PC-9 (cell line): ENCODE measurements at places on chromosomes 3 and 15. TPM values are rescaled to one million over a fixed set of nuclear protein-coding genes. Genes with fewer than 3 reads are reported as not detected.

C3orf52 gene
- 7.5 and 9.9 TPM in 2 replicates for total RNA-seq

CDCP1 gene
- total RNA-seq, result 75.7 and 85.0 TPM in 2 replicates

- peaks cover 5% of the 10 kb centered on the region; the same call in 1 of the 2 replicates for H3K36me3 ChIP-seq
- no peaks in the 10 kb centered on the region for H3K27me3 ChIP-seq
- H3K27ac ChIP-seq, result peak overlapping the region; percentile 71
- H3K4me1 ChIP-seq, result peaks cover 70% of the 10 kb centered on the region
- H3K4me3 ChIP-seq, result no peak overlapping the region
Observed at GRCh38 chr3:46930166-46930944, 46.2 kb downstream of the CCDC12 start.

GRCh38 chr15:35616498-35617271 is 70.7 kb upstream of the DPH6 start:
- no peak overlapping the region for H3K4me3 ChIP-seq
- H3K27me3 ChIP-seq, result no peaks in the 10 kb centered on the region
- DNase-seq, result no peak
- H3K36me3 ChIP-seq, result no peaks in the 10 kb centered on the region
- H3K27ac ChIP-seq, result no peak overlapping the region

DNA sequence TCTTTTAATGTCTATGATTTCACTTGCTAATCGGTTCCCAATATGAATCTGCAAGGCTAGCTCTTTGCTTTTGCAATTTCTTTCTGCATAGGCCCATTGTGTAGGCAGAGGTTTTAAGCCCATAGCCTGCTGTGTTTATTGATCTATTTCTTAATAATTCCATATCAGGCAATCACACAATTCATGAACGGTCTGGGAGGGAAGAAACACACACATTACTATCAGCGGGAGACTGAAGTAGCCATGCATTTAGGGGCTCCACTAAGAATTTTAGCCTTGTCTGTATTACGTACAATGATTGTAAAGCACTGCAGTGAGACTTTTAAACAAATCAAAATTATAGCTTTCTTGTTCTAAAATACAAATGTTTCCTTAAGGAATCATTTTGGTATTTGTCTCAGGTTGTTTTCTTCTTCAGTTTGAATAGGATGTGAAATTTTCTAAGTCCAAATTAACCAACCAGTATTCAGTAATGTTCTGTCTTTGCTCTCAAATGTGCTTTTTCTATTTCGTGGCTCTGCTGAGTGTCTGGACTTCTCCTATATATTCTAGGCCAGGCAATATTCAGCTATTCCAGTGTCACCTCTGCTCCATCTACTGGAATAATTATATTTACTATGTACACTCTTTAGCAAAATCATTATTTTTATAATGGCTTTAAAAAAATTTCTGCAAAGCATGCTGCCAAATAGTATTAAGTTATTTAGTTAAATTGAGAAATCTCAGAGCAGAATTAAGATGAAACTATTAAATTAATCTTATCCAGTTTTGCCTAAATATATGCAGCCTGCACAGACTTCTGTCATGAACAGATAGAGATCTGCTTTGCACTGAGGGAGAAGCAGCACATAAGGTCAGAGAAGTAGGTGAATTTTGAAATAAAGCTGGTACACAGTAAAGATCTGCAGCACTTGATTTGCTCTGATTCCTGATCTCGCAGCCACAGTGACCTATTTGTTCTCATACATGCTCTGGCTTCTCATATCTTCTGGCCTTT is 103.0 kb upstream of the NAALADL2 start:
- H3K27ac ChIP-seq, result no peak overlapping the region
- no peaks in the 10 kb centered on the region for H3K36me3 ChIP-seq
- DNase-seq, result no peak
- H3K27me3 ChIP-seq, result no peaks in the 10 kb centered on the region
- no peaks in the 10 kb centered on the region for H3K4me1 ChIP-seq
- H3K4me3 ChIP-seq, result no peak overlapping the region

DNA sequence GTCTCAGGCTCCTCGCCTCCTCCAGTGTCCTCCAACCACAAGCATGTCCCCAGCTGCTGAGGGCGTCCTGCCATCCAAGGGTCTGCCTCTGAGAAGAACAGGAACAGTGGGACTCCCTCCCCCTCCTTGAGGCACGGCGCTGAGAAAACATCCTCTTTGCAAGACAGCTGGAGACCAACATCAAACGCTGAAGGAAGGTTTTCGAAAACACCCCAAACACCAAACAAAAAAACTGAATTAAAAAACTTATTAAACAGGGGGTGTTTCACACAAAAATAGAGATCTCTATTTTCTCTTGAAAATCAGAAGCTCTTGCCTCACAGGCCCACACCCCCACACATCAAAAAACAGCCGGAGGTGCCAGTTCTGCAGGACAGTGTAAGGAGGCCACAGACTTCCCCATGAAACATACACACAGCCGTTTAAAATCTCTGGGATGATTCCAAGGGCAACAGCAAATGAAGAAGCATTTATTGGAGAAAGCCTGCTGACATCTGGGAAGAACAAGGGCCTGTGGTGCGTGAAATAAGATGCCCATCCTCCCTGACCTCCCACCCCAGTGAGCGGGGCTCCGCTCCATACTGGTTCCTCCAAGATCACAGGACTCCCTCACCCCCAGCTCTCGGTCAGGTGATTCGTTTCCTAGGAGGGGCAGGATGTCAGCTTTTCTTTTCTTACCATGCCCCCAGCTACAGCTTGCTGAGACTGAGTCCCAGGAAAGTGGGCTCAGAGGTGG is 71.3 kb downstream of the NUP210 start:
- no peak overlapping the region for H3K27ac ChIP-seq
- DNase-seq, result no peak
- no peaks in the 10 kb centered on the region for H3K4me1 ChIP-seq
- H3K36me3 ChIP-seq, result peaks cover 5% of the 10 kb centered on the region; the same call in 1 of the 2 replicates
- no peaks in the 10 kb centered on the region for H3K27me3 ChIP-seq
- no peak overlapping the region for H3K4me3 ChIP-seq

GRCh38 chr3:41522612-41523011 is 323.3 kb downstream of the CTNNB1 start:
- no peak for DNase-seq
- no peaks in the 10 kb centered on the region for H3K27me3 ChIP-seq
- H3K4me3 ChIP-seq, result no peak overlapping the region
- no peak overlapping the region for H3K27ac ChIP-seq
- no peaks in the 10 kb centered on the region for H3K4me1 ChIP-seq
- no peaks in the 10 kb centered on the region for H3K36me3 ChIP-seq

GRCh38 chr3:190533511-190534281 is 19.8 kb downstream of the IL1RAP start:
- no peak overlapping the region for H3K4me3 ChIP-seq
- H3K27me3 ChIP-seq, result no peaks in the 10 kb centered on the region
- H3K36me3 ChIP-seq, result no peaks in the 10 kb centered on the region
- no peak overlapping the region for H3K27ac ChIP-seq

DNA sequence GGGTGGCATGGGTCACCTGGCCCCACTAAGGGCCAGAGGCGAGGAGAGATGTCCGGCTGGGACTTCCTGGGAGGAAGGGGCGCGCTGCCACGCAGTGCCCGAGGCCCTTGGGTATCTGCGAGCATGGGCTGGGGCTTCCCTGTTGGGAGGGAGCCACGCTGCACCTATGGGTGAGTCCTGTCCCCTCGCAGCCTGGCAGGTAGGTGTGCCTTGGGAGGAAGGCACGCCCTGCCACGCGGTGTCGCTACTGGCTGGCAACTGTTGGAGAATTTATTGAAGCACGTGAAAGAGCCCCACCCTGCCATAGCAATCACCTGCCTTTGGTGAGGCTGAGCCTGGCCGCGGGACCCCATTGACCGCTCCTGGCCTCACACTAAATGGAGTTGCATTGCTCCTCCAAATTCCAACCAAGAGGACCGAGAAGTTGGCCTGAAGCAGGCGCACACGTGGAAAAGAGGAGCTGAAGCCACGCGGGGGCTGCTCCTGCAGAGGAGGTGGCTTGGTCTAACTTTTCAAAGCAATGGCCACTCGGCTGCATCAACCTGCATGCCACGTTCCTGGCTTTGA is 134.2 kb downstream of the TJP1 start:
- no peak overlapping the region for H3K27ac ChIP-seq
- no peak overlapping the region for H3K4me3 ChIP-seq
- H3K36me3 ChIP-seq, result no peaks in the 10 kb centered on the region
- DNase-seq, result no peak

- no peaks in the 10 kb centered on the region for H3K36me3 ChIP-seq
- peaks cover 27% of the 10 kb centered on the region for H3K27me3 ChIP-seq
- H3K4me1 ChIP-seq, result no peaks in the 10 kb centered on the region
- DNase-seq, result peak; percentile 57
- no peak overlapping the region for H3K4me3 ChIP-seq
Observed at GRCh38 chr15:77832874-77833273, 200.2 kb upstream of the LINGO1 start.

DNA sequence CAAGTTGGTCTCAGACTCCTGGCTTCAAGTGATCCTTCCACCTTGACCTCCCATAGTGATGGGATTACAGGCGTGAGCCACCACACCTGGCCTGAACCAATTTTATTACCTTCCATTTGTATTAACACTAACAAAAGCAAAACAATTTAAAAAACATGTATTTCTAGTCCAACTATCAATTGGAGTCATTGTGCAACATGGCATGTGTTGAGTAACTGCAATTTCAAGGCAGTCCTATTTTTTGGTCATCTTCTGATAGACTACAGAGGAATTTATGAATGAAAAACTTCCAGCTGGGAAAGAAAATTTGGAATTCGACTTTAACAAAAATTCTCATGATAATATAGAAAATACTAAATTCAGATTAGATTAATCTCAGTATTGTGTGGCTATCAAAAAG is 16.8 kb downstream of the SPTSSB start:
- peaks cover 35% of the 10 kb centered on the region for H3K4me1 ChIP-seq
- H3K27ac ChIP-seq, result no peak overlapping the region
- H3K27me3 ChIP-seq, result no peaks in the 10 kb centered on the region
- DNase-seq, result no peak

B3GALNT1 gene
- total RNA-seq, result 8.8 and 17.3 TPM in 2 replicates

DNA sequence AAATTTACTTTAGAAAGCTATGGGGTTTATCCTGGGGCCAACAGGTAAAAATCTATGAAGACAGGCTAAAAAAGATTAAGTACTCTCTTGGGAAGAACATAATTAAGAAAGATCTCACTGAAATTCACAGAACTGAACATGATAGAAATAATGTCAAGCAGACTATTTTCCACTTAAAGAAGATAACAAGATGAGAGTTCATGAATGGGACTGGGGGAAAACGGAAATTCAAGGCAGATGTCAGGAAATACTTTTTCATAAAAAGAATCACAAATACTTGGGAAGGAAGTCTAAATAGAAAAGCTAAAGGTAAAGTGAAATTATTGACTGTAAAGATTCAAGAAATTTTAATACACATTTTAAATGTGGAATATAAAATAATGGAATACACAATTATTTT is 737.6 kb downstream of the EPHA3 start:
- H3K27me3 ChIP-seq, result no peaks in the 10 kb centered on the region
- no peaks in the 10 kb centered on the region for H3K36me3 ChIP-seq
- DNase-seq, result no peak
- H3K4me1 ChIP-seq, result no peaks in the 10 kb centered on the region

DNA sequence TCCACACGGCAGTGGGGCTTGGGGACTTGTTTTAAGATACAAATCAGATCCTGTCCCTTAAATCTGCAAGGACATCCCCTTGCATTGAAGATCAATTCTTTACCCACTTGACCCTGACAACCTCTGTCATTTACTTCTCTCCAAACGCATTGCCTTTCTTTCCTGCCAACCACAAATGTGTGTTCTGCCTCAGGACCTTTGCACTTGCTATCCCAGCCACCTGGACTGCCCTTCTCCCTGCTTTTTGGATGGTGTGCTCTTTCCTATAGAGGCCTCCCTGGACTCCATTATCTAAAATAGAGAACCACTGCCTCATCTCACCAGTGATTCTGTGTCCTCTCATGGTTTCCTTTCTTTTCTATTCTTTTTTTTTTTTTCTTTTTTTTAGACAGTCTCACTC is 1.5 kb upstream of the RPL29 start:
- peaks cover 24% of the 10 kb centered on the region for H3K4me1 ChIP-seq
- no peak for DNase-seq
- no peak overlapping the region for H3K4me3 ChIP-seq
- H3K27me3 ChIP-seq, result no peaks in the 10 kb centered on the region
